ENCODE measurements at places on chromosomes 1 and 21.

GRCh38 chr1:235549351-235550139, 45.3 kb upstream of the B3GALNT2 start:
- no peak for DNase-seq

GRCh38 chr21:32710069-32710784, 17.6 kb downstream of the SYNJ1 start:
- DNase-seq = no peak

DNA sequence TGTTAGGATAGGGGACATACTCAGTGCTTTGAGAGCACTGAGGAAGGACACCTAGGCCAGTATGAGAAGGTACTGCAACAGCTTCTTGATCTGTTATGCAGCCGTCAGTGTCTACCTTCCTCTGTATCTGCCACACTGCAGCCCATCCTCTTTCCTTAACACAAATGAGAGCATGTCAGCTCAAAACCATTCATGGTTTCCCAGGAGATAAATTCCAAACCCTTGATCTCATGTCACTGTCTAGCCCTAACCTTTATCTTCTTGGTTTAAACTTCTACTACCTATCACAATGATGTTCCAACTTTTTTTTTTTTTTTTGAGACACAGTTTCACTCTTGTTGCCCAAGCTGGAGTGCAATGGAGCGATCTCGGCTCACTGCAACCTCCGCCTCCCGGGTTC, 1.4 kb downstream of the ZMYND12 start:
- DNase-seq = no peak

DNA sequence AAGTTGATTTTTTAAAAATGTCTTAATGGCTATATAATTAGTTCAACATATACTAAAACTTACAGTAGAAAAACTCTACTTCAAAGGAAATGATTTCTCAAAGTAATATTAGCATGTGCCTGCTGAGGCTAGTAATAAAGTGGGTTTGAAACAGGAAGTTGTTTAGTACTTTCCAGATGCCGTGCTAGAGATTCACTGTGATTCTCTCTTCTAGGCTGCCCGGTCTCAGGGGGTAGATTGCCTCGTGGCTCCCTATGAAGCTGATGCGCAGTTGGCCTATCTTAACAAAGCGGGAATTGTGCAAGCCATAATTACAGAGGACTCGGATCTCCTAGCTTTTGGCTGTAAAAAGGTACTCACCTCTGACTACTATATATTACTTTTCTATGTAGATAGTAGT, 9.1 kb downstream of the EXO1 start:
- DNase-seq = no peak

- no peak for DNase-seq
Observed at GRCh38 chr1:56551691-56552090, 27.7 kb downstream of the PLPP3 start.

DNA sequence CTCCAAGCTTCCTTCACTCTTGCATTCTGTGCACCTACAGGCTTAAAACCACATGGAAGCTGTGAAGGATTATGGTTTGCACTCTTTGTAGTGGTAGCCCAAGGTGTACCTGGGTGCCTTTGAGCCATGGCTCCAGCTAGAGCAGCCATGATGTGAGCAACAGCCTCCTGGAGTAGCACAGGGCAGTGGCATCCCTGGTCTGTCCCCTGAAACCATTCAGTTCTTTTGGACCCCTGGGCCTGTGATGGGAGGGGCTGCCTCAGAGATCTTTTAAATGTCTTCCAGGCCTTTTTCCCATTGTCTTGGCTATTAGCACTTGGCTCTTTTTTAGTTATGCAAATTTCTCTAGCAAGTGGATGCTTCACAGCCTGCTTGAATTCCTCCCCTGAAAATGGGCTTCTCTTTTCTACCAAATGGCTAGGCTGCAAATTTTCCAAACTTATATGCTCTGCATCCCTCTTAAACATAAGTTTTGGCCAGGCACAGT, 47.4 kb downstream of the CLCA4 start:
- DNase-seq = no peak

DNA sequence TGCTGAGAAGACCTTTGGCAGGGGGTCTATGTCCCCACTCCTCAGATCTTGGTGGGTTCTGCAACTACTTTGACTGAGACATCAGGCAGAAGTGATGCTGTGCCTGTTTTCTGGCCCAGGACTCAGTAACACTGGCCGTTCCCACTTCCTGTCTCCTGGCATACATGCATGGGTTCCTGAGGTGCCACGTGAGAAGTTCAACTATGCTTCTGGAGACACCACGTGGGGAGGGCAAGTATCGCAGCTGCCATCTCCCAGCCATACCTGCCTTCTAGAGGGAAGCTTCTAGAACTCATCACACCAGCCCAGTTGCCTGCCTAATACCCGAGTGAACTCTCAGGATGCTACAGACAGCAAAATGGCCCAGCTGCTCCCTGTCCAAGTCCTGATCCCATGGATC, 65.8 kb downstream of the TRABD2B start:
- DNase-seq = no peak

DNA sequence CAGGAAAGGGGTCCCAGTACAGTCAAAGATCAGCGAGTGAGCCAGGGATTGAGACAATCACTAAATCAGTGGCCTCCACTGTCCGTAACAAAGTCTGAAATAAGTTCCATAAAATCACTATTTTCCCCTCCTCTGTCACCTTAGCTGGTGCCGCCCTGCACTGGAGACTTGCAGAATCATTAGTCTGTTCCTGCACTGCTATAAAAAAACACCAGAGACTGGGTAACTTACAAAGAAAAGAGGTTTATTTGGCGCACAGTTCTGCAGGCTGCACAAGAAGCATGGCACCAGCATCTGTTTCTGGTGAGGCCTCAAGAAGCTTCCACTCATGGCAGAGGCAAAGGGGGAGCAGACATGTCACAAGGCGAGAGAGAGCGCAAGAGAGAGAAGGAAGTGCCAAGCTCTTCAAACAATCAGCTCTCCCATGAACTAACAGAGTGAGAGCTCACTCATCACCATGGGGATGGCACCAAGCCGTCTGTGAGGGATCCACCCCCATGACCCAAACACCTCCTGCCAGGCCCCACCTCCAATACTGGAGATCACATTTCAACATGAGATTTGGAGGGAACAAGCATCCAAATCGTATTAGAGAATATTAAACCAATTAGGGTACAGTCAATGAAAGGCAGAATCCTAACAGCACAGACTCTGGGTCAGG, 129.8 kb upstream of the TIAM1 start:
- DNase-seq = no peak

- peak; percentile 33 for DNase-seq
Observed at GRCh38 chr1:40948741-40949443, 30.6 kb upstream of the CTPS1 start.

DNA sequence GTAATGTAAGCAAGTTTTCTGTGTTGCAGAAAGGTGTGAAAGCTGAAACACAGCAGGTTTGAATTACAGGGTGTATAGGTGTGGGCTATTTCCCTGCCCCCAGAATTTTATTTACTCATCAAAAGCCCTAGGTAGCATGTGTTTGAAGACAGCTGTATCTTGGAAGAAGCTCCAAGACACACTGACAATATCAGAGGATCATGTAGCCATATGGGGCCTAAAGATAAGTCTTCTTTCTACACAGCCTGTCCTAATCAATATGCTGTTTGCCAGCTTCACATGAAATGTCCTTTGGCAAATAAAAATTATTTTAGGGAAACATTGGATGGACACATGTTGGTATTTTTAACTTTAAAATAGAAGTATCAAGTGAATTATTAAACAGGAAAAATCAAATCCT, 17.5 kb upstream of the SUCO start:
- no peak for DNase-seq

GRCh38 chr1:32179193-32179442, 357 bp upstream of the TXLNA start:
- no peak for DNase-seq

DNA sequence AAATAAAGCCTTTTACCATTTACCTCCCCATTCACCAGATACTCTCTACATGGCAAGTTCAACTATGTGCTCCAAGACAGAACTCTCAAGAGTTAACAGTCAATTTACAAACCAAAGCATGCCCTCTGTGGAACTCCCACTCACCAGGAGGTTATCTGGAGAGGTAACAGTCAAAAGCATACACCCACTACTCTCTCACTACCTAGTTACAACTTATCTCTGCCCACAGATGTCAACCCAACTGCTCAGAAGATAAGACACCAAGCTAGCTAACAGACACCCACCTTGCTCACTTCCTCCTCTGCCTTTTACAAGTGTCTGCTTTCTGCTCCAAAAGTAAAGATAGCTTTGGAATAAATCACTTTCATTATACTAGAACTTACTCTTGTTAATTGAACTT, 131.0 kb downstream of the TRIM33 start:
- no peak for DNase-seq

DNA sequence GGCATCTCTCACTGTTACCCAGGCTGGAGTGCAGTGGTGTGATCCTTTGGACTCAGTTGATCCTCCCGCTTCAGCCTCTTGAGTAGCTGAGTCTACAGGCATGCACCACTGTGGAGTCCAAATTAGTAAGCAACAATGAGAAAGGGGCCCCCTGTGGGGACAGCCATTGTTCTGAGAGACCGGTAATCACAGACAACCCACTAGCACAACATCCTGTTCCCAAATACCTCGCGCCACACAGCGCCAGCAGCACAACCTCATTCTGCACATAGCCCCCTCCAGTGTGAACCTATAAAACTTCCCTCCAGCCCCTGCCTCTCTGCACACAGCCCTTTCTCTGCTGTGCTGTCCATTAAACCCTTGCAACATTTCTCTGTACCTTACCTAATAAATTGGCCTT, 226.4 kb downstream of the DYRK1A start:
- DNase-seq = no peak

DNA sequence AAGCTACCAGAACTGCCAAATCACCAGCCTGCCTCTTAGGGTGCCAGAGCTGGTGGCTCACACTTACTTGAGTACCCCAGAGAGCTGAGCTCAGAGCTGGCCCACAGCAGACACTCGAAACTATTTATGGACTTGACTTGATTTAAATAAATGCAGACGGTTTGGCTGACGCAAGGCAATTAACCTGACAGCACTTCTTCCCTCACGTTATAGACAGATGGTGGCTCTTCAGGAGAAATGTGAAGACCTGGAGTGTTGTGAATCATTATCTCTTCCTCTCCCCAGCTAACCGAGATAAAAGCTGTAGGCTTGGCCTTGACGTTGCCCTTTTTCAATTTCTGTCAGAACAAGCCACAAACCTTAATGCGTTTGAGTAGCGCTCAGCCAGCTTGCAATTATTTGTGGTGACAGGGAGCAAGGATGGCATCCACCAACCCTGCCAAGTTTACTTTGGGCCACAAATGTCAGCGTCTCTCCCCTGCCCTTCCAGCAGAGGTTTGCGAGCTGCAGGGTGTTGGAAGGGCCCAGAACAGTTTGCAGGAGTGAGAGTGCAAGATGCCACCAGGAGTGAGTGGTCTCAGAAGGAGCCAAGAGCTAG, 34.0 kb upstream of the BCAR3 start:
- no peak for DNase-seq

DNA sequence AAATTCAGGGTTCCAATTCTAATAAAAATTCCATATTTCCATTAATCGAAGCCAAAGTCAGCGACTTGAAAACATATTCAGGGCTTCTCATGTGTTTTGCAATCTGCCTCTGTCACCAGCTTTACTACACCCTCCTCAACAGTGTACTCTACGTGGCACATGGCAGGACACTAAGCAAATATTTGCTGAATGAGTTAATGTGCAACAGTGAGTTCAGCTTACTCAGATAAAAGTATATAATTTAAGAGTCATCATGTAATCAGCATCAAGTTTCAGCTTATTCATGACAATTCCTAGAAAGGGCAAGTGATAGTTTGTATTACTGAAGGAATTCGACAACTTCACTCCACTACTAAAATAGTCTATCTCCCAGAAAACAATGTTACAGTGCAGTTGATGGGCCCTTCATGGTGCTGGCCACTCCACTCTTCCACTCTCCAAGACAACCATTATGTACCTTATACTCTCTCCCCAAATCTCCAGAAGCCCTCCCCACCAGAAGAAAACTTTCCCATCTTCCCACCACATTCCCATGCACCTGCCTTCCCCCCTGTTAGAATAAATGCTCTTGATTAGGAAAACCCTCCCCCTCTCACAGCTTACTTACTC, 97.3 kb downstream of the TTLL7 start:
- DNase-seq = no peak

DNA sequence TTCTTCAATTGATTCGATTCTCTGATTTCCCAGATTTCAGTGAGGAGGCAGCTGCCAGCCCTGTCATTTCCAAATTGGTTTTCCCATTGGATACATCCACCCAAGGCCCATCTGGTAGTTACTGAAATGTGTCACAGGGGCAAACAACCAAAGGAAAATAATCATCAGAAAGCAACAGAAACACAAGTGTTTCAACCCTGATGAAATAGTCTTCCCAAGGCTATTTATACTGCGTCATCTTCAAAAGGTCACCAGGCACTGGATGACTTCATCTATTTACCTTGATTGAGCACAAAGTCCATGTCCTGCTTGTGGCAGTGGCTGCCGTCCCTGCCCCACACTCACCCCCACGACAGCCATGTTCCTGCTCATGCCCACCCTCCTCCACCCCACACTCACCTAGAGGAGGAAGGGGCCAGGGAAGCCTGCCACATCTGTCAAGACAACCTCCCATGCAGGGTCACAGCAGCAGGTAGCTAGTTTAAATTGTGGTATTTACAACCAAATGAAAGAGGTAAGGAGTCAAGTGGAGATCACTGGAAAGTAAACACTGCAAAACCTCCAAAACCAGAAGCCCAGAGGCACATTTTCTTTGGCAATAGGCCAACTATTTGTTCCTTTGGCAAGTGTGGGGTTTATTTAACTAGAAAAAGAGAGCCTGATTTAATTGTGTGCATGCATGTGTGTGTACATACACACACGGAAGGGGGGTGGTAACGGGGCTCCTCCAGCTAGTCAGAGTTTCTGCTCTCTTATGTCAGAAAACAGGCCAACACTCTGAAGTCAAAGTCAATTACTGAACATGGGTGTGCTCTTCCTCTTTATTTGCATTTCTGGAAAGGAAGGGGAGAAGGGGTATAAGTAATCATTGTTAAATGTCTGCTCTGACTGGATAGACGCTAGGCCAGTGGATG, 49.5 kb upstream of the RAB4A start:
- no peak for DNase-seq

GRCh38 chr1:27339213-27339612, 2.6 kb upstream of the SYTL1 start:
- DNase-seq = no peak

DNA sequence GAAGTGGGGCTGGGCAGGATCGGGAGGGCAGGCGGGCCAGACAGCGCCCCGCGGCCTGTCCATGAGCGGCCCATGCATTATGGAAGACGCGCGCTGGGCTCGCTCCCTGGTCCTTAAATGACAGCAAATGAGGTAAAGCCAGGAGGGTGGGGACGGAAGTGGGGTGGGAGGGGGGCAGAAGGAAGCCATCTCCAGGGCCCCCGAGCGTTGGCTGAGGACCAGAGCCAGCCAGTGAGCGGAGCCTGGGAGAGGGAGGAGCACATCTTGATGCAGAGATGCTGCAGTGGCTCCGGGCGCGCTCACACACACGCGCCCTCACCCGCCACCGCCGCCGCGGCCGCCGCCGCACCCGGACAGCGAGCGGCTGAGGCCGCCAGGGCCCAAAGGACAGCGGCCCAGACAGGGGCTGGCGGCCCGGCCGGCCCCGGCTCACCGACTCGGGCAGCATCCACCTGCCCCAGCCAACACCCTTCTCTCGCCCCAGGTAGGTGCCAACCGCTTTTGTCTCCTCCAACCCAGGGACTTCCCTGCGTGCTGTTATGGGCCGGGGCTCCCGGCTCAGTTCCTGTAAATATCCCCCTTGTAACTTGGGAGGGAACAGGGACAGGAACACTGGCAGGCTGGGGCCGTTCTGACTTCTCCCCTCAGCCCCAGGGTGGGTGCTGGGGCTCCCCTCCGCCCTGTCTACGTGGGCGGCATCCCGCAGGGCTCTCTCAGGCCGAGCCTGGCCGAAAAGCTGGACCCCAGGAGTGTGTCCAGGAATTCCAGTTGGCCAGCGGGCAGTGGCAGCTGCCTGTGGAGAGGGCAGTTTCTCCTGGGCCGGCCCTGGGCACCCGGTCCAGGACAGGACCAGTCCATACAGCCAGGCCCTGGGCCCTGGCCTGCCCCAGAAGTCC, at the start of gene CNTN2:
CNTN2 (plus strand) TSS at position 302 of the 896 bp plus-strand sequence. CDS start 9,974 bp downstream, outside the sequence.
- DNase-seq = no peak
